ENCODE measurements at places on chromosomes 6 and 20. TPM values are rescaled to one million over a fixed set of nuclear protein-coding genes. Genes with fewer than 3 reads are reported as not detected.
A peak's percentile ranks its signal among the peaks of the same experiment; 100 is the strongest.

Gene HRH3
- not detected for polyA plus RNA-seq

DNA sequence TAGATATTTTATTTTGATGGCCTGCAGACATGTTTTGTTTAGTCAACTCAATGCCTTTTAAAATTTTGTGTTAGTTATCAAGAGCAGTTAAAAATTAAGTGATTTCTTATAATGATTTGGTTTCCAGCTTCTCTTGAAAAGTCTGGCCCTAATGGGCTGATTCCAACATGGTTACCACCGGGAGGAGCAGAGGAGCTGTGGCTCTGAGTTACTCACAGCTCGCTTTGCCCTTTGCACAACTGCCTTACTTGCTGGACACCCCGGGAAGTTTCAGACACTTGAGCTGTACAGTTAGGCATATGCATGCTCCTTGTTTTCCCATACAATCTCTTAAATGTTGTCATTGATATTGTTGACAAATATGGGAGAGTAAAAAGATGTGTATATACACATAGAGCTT lies 173.1 kb upstream of the MMS22L start:
- no peak overlapping the region for H3K4me3 ChIP-seq
- no peaks in the 10 kb centered on the region for H3K27me3 ChIP-seq
- H3K27ac ChIP-seq = no peak overlapping the region
- no peaks in the 10 kb centered on the region for H3K36me3 ChIP-seq

DNA sequence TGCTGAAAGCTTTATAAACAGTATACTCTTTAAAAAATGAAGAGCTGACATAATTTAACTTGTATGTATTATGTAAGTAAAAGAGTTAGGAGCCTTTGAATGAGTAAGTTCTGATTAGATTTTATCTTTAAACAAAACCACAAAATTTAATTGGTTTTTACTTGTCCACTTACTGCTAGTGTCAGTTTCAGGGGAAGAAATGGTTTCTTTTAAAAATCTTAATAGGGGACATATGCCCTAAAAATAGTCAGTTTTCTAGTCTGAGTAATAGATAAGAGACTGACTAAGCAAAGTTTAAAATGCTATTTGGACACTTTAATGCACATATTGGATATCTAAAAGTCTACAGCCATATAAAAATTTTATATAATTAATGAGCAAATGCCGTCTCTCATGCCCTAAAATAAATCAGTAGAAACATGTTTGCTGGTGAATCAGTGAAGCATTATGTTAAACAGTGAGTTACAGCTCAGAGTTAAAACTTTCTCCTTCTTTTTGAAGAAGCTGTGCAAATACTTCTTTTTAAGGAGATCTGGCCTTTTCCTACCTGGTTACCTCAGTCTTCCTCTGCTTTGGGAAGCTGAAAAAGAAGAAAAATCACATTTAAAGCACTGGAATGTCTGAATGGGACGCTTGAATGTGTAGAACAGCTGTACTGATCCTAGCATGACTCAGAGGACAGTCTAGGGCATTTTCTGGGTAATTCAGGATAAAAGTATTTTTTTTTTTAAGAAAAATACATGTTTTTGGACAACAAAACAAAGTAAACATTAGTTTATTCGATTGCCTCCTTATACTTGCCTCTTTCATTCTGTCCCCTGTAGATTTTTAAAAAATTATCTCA lies 55.3 kb downstream of the CDH26 start:
- H3K27ac ChIP-seq = no peak overlapping the region
- no peaks in the 10 kb centered on the region for H3K36me3 ChIP-seq
- H3K27me3 ChIP-seq = no peaks in the 10 kb centered on the region
- H3K4me3 ChIP-seq = no peak overlapping the region
- H3K4me1 ChIP-seq = no peaks in the 10 kb centered on the region

- H3K4me1 ChIP-seq = peaks cover 49% of the 10 kb centered on the region
- peak overlapping the region; percentile 85 for H3K27ac ChIP-seq
- no peak for DNase-seq
- H3K4me3 ChIP-seq = no peak overlapping the region
- H3K36me3 ChIP-seq = no peaks in the 10 kb centered on the region
- H3K27me3 ChIP-seq = no peaks in the 10 kb centered on the region
Measured at GRCh38 chr6:167764713-167765479, 61.8 kb upstream of the AFDN start.

GRCh38 chr20:44064501-44065400 lies 122.2 kb downstream of the JPH2 start:
- H3K4me1 ChIP-seq = no peaks in the 10 kb centered on the region
- no peak overlapping the region for H3K27ac ChIP-seq
- H3K27me3 ChIP-seq = no peaks in the 10 kb centered on the region

DNA sequence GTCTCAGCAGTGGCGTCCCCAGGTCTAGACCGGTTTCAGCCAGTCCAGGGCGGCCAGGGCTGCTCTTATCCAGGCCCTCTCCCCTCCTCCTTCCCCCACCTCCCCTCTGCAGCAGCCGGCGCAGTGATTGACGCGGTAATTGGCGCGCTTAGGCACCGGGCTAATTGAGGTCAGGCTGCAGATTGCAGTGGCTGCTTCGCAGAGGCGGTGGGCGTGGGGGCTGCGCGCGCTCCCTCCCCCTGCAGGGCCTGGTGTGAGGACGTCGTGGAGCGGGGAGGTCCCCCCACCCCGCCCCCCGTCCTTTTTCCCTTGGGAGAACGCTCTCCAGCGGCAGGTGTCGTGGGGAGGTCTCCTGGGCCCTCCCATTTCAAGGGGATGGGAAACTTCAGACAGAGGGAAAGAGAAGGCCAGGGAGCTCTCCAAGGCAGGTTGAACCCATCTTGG lies 70.4 kb upstream of the BLCAP start:
- no peaks in the 10 kb centered on the region for H3K27me3 ChIP-seq
- H3K36me3 ChIP-seq = no peaks in the 10 kb centered on the region
- DNase-seq = no peak
- H3K27ac ChIP-seq = no peak overlapping the region
